NCI-H446 (cell line): ENCODE measurements at places on chromosomes 1 and 21.

GRCh38 chr1:176046926-176047325, 160.2 kb downstream of the COP1 start:
- no peak for DNase-seq

DNA sequence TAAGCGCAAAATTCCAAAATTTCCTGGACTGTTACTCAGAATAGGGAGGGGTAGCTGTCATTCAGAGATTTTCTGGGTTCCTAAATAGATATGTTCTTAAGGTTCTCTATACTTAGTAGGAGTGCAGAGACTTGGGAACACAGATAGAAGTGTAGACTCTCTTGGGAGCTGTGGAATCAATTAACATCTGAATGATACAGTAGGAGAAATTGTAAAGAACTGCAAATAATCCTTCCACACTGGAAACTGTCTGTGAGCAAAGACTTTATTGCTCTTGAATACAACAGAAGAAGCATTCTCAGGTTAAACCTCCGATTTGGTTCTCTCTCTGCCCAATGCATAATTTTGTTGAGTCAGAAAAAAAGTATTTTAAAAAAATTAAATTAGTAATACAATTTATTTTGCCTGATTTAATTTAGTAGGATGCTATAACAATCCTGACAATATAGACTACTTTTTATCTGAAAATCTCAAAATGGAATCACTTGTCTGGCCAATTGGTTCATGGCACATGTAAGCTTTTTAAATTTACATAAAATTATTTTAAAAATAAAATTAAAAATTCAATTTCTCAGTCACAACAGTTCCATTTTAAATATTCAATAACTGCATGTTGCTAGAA, 1754.3 kb downstream of the PLA2G4A start:
- no peak for DNase-seq

DNA sequence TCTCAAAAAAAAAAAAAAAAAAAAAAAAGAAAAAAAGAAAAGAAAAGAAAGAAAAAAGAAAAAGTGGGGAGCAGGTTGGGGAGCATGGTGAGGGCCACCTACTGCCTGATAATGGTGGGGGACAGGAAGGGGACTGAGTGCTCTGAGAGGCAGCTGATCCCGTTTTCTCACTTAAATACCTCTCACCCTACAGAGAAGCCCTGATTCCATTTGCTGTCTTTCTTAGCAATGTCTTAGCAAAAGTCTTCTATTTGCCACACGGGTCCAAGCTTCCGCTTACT, 692 bp upstream of the H6PD start:
- no peak for DNase-seq

DNA sequence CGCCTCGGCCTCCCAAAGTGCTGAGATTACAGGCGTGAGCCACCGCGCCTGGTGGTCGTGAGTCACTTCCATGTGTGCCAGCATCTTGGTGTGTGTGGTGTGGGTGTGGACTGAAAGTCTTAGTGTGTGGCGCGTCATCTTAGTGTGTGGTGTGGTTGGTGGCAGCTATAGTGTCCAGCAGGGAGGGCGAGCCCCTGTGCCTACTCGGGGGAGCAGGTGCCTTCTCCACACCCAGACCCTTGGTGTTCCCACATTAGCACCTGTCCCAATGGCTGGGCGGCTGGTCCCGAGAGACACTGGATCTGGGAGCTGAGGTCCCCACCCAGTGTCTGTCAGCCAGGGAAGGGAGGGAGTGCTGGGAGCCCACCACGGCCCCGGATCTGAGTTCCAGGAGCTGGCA, 2.8 kb downstream of the SCNN1D start:
- no peak for DNase-seq

- DNase-seq: no peak
These were observed 43.3 kb downstream of the COQ8A start for GRCh38 chr1:226983247-226983991.
